Epithelial cell of umbilical artery (primary cell): ENCODE measurements at places on chromosomes 13 and 19. TPM values are rescaled to one million over a fixed set of nuclear protein-coding genes. Genes with fewer than 3 reads are reported as not detected.

LAIR1 gene
- total RNA-seq: not detected in 2 replicates

KLHL1 gene
- total RNA-seq: not detected in 2 replicates

N4BP2L1 gene
- 1.9 and 4.1 TPM in 2 replicates for total RNA-seq

MLNR gene
- total RNA-seq: not detected in 2 replicates

CLIP3 gene
- 1.8 and 1.9 TPM in 2 replicates for total RNA-seq

ZNF528 gene
- 6.2 and 8.2 TPM in 2 replicates for total RNA-seq

C5AR1 gene
- total RNA-seq: not detected in 2 replicates

IGFL2 gene
- not detected in 2 replicates for total RNA-seq

SMAD9 gene
- 1.4 and 1.9 TPM in 2 replicates for total RNA-seq

TPT1 gene
- 1,911 and 2,036 TPM in 2 replicates for total RNA-seq

KANK3 gene
- total RNA-seq: 9.4 and 14.6 TPM in 2 replicates

RXFP2 gene
- not detected in 2 replicates for total RNA-seq
